ENCODE measurements at places on chromosomes 5 and 9. TPM values are rescaled to one million over a fixed set of nuclear protein-coding genes. Genes with fewer than 3 reads are reported as not detected.

The SHOC1 gene
- 0.31 TPM for polyA plus RNA-seq

The CTSV gene
- 6.0 TPM for polyA plus RNA-seq

The RLN2 gene
- not detected for polyA plus RNA-seq

The CRHBP gene
- polyA plus RNA-seq = 0.31 TPM

The SLC24A2 gene
- polyA plus RNA-seq = 0.05 TPM

The PCDHA9 gene
- not detected for polyA plus RNA-seq

Data from stomach (tissue), 19 donors.